ENCODE measurements at places on chromosomes 2 and 18.
A peak's percentile ranks its signal among the peaks of the same experiment; 100 is the strongest.

GRCh38 chr2:79370976-79371538 is 141.8 kb upstream of the CTNNA2 start:
- DNase-seq = no peak

DNA sequence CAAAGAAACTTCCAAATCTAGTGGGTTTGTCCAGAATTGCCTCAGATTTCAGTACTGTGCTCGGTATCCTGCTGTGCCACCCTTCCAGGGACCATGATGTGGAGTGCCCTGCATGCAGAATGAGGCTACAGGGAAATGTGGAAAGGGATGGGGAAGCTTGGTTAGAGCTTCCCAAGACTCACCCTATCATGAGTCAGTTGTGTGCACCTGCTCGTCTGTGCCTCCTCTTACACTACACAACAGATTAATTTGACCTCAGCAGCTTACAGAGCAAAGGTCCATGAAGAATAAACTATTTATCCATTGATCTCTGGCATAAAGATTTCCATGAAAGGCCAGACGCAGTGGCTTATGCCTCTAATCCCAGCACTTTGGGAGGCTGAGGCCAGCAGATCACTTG is 21.3 kb upstream of the NCK2 start:
- no peak for DNase-seq

- DNase-seq = no peak
These were observed 41.4 kb downstream of the ZAP70 start for GRCh38 chr2:97754690-97755346.

- DNase-seq = peak; percentile 70
These were observed 10.6 kb downstream of the CFLAR start for GRCh38 chr2:201126308-201127151.

DNA sequence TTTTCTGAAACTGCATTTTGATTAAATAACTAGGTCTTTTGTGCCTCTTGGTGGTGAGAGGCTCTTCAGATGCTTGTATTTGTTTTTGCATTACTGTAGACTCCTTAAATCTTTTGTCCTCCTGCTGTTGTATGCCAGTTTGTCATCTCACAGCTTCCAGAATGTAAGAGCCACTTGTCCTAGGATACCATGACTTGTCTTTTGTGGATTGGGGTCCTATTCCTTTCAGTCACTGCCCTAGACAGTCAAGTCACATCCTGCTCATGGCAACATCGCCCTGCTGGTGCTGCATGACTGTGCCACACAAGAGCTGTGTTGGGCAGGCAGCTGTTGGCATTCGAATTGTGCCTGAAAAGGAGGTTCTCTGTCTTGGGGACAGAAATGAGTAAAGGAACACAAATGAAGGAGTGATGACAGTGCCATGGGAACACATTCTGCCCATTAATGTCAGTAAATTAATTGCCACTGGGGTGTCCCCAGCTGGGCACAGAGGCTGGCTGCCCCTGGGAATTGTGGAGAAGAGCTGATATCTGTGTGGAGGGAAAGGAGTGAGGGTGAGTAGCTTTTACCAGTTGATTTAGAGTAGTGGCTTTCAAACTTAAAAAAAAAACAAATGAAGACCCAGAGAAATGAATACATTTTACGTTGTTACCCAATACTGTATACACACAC is 140.3 kb downstream of the ARL6IP6 start:
- no peak for DNase-seq

GRCh38 chr2:212712466-212712865 is 173.9 kb upstream of the ERBB4 start:
- DNase-seq = no peak

GRCh38 chr2:144508172-144508851 is 11.6 kb downstream of the ZEB2 start:
- DNase-seq = no peak

DNA sequence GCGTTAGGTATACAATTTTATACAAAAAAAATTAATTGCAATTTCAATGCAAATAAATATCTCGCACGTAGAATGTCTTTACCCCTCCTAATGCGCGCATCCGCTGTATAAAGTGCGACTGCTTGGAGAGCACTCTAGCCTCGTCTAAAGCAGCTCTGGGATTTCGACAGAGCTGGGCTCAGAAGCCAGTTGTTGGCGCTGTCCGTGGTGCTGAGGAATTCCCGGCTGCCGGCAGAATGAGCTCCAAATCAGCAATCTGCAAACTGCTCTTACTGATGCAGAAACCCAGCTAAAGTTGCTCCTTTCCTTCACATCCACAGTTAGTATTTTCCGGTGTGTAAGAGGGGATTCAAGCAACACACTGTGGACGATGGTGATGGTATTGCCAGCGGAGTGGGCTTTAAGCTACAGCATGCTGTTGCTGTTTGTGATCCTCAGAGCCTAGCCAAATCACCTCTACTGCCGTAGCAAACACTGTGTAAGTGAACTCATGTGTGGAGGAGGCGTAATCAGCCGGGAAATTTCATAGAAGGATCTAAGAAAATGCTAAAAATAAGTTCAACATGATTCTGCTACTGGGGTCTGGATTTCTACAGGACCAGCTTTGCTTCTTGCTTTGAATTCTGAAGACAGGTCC is at the start of gene VWC2L:
Gene VWC2L, plus strand, starts transcription at position 137 of the 637 bp plus-strand sequence. CDS start 3,140 bp downstream, outside the sequence.
- DNase-seq = peak; percentile 7

GRCh38 chr2:6826081-6826913 is 39.4 kb downstream of the CMPK2 start:
- peak; percentile 64 for DNase-seq

DNA sequence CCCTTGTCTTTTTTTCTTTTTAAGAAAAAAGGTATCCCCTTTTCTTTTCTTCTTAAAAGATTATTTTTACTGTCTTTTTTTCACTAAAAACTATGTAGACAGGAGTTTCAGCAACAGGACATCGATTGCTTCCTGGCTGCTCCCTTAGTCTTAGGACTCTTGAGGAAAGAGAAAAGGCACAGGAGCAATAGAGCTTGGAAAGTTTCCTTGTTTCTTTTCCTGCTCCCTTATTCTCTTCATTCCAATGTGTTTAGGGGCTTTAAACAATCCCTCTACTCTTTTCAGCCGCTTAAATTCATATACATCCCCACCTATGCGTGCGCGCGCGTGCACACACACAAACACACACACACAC is 225.9 kb upstream of the FBXO11 start:
- DNase-seq = no peak

DNA sequence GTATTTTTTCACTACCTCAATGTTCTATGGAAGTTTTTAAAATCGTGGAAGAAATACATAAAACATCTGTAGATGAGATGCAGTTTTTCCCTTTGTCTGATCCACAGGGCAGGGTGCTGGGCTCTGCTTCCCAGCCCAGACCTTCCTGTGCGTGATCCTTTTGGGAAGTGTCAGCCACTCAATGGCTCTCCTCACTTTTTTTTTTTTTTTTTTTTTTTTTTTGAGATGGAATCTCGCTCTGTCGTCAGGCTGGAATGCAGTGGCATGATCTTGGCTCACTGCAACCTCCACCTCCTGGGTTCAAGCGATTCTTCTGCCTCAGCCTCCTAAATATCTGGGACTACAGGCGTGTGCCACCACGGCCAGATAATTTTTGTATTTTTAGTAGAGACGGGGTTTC is 32.8 kb downstream of the SOWAHC start:
- DNase-seq = no peak

- no peak for DNase-seq
These were observed 200.9 kb upstream of the MEIS1 start for GRCh38 chr2:66233981-66234380.

- no peak for DNase-seq
These were observed 863.4 kb upstream of the KLHL29 start for GRCh38 chr2:22521620-22522019.

DNA sequence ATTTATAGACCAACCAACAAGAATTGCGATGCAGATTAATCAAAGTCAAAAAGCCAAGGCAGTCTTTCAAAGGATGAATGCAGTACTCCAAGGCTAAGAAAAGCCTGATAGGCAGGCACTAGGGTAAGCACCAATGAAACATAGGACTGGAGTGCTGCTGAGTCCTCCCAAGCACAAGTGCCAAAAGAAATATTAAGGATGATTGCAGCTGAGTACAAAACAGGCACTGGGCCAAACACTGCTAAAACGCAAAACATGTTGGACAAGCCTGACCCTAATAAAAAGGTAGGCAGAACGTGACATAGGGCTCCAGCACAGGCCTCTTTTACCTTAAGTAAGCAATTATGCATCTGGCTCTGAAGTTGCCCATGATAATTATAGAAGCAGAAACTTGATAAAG is 160.1 kb upstream of the LRP1B start:
- no peak for DNase-seq

DNA sequence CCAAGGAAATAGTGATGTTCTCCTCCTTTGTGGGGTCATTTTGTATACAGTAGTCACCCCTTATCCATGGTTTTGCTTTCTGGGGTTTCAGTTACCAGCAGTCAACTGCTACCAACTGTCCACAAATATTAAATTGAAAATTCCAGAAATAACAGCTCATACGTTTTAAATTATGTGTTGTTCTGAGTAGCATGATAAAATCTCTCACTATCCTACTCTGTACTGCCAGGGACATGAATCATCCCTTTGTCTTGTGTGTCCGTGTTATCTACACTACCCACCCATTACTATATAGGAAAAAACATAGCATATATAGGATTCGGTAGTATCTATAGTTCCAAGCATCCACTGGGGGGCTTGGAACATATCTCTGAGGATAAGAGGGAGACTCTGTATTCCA is 120.9 kb upstream of the DCC start:
- DNase-seq = no peak
